Activated effector memory CD4-positive, alpha-beta T cell treated with anti-CD3 and anti-CD28 coated beads, Interleukin-2, amount 50 U/mL, for 16 hours (primary cell): ENCODE measurements at places on chromosomes 2 and 18.

GRCh38 chr2:109440499-109441156 is 173.1 kb downstream of the SEPTIN10 start:
- DNase-seq = peak; percentile 12

GRCh38 chr2:157433394-157433793 is 10.5 kb downstream of the CYTIP start:
- no peak for DNase-seq

GRCh38 chr2:88697370-88698026 is 6.0 kb downstream of the RPIA start:
- no peak for DNase-seq

- no peak for DNase-seq
Observed at GRCh38 chr2:6337472-6337820, 528.3 kb downstream of the CMPK2 start.

- no peak for DNase-seq
Observed at GRCh38 chr2:192604295-192604694, 409.6 kb upstream of the TMEFF2 start.

GRCh38 chr2:234881413-234882241 is 70.2 kb upstream of the SH3BP4 start:
- peak; percentile 71 for DNase-seq

GRCh38 chr18:63090334-63090733 is 229.2 kb downstream of the BCL2 start:
- no peak for DNase-seq

DNA sequence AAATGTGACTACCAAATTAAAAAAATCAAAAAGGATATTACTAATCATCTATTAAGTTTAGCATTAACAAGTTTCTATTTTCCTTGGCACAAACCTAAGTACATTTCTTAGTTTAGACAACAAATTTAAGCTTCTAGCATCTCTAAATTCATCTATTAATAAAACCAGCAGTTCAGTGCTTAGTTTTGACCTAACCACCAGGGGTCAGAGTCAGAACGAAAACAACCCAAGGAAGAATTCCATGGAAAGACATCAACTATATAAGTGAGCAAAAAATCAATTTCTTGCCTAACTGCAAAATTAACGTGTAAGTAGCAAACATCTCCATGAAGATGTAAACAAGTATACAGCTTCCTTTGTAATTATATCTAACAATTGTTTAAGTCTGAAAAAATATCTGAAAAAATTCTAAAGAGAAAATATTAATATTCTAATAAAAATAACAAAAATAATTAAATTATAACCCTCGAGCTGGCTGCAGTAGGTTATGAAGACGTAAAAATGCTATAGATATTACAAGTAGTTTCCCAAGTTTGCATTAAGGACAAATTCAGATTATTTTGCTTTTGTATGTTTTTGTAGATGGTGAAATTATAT is 83.7 kb downstream of the CERKL start:
- no peak for DNase-seq

GRCh38 chr2:112253261-112253815 is 1.5 kb downstream of the ZC3H8 start:
- DNase-seq = no peak

DNA sequence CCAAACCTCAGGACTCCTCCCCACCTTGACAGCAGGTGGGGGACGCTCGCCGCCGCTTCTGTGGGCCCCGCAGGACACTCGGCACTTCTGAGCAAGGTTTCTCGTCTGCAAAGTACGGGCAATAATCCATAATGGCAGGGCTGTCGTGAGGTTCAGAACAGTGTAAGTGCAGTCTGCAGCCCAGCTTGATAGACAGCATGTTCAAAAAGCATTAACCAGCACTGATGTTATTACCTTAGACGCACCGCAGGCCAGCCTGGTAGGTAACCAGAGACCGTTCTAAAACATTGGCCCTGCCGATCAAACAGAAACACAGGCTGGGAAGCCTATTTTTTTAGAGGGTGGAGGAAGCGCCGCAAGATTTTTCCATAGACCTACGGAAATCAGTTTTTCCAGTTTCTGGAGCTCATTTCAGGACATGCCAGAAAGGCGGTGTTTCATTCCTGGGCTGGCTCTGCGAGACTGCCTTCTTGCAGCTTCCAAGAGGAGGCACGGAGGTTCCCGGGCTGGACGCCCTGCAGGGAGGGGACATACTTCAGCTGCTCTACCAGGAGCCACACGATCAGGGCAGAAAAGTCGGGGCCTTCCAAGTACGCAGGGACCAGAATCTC is 148.7 kb downstream of the TPO start:
- DNase-seq = no peak

DNA sequence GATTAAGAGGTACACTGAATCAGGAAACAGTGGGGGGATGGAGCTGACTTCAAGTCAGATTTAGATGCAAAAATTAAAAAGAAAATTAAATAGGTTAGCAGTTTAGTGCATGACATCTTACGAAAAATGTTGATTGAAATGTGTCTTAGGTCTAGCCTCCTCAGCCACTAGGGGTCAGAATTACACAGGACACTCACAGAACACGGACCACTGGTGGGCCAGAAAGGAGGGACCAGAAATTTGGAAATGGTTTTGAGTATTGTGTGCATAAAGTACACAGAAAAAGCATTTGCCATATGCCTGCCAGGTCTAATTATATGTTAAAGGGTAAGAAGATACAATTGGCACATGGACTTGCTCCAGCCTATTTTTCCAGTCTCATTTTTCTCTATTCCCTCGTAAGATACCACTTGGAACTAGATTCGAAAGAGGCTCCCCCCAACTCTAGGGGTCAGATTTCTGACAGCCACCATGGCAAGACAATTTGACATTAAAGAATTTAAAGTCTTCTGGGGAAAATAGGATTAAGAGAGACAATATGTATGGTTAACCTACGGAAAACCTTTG is 550.2 kb upstream of the SETBP1 start:
- no peak for DNase-seq

DNA sequence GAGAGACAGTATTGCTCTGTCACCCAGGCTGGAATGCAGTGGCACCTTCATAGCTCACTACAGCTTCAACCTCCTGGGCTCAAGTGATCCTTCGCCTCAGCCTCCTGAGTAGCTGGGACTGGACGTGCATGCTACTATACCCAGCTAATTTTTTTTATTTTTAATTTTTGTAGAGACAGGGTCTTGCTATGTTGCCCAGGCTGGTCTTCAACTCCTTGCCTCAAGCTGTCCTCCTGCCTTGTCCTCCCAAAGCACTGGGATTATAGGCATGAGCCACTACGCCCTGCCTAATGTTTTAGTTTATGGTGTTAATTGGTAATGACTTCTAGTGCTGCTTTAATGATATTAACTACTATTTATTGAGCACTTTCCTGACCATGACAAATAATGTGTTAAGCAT is 18.3 kb downstream of the RNF138 start:
- no peak for DNase-seq

DNA sequence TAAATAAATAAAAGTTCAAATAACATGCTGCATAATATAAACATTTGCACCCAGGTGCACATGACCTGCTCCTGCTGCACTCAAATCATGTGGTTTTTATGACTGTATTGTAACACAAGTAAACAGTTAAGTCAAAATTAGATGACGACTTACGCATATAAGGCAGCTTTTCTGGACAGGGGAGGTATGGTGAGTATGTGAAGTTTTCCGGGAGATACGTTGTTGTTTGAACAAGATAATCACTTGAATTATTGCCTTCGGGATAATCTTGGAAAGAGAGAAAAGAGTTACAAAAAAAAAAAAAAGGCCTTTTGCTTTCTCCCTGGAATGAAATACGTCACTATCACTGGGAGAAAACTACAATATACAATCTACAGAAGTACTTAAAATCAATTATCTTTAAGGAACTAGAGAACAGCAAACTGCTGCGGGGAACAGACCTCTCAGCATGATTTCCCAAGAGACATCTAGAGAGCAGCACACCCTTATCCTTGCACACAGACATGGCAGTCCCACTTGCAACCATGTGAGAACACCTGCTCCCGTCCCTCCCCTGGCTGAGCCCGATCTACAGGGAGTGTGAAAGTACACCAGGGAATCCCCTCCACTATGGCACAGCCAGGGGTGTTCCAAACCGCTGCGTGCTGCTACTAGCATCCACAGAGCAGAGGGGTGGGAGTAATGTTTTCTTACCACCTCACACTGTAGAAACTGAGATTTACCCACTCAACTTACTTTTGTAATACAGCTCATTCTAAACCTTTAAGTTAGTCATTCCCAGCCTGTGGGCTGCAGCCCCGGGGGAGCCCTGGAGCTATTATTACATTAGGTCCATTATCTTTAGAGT is 26.3 kb downstream of the B4GALT6 start:
- DNase-seq = peak; percentile 71

- DNase-seq = no peak
Observed at GRCh38 chr18:50143886-50144285, 51.1 kb downstream of the MYO5B start.

GRCh38 chr2:28344756-28345373 is 47.8 kb upstream of the FOSL2 start:
- no peak for DNase-seq

GRCh38 chr2:10186868-10187535 is 64.5 kb downstream of the RRM2 start:
- DNase-seq = no peak

DNA sequence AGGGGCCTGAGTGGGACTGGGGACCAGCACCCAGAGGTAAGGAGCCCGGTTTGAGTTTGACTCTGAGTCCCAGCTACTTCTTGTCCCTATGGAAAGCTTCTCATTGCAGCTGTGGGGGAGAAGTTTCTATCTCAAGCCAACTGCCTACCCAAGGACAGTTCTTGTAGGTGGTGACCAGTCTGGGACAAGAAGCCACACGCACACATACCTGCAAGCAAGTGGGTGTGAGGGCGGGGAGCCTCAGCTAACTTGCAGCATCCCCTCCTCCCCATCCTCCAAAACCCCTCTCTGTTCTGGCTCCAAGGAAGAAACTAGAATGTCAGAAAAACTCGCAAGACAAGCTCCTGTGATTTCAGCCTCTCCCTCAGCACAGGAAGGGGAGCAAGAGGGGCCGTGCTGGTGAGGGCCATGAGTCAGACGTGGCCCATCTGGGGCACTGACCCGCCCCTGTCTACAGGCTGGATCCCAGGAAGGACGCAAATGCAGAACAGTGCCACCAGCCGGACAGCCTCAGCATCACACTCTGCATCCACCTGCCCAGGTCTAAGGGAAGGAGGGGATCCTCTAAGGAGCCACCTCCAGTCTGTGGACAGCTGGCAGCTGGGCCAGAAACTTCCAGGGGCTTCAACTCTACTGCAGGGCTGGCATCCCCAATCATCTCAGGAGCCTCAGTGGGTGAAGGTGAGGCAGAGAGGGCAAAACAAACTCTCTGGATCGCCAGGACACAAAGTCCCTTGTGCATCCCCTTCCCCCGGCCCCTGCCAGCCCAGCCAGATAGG is 103.4 kb downstream of the TNS1 start:
- DNase-seq = no peak
